ENCODE measurements at places on chromosomes 7 and 10. TPM values are rescaled to one million over a fixed set of nuclear protein-coding genes. Genes with fewer than 3 reads are reported as not detected.

- peaks cover 55% of the 10 kb centered on the region for H3K4me1 ChIP-seq
- peak overlapping the region; percentile 59 for H3K4me3 ChIP-seq
- H3K36me3 ChIP-seq: 0 out of 2 replicates have a peak, but pooled peaks cover 4% of the 10 kb centered on the region
- no peak overlapping the region for H3K27ac ChIP-seq
- H3K27me3 ChIP-seq: peaks cover 2% of the 10 kb centered on the region
- no peak for DNase-seq
Measured at GRCh38 chr10:11175823-11176243, 158.2 kb downstream of the CELF2 start.

DNA sequence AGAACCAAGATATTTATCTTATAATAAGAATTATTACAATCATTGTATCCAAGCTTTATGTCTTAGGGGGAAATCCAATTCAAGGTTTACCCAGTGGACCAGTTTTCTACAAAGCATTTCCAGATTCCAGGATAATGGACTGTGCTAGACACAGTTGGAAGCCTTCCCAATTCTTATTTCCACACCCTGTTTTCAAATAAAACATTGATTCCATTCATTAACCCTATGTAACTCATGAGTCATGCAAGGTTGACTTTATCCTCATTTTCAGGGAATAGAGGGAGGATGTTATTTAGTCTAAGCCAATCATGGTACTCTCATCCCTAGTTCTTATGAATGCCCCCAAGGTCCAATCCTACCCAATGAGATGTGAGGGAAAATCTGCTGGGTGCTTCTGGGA, 145.7 kb downstream of the RNLS start:
- no peak overlapping the region for H3K27ac ChIP-seq
- no peak for DNase-seq
- no peaks in the 10 kb centered on the region for H3K36me3 ChIP-seq
- peaks cover 7% of the 10 kb centered on the region for H3K27me3 ChIP-seq
- H3K4me3 ChIP-seq: no peak overlapping the region
- H3K4me1 ChIP-seq: no peaks in the 10 kb centered on the region

DNA sequence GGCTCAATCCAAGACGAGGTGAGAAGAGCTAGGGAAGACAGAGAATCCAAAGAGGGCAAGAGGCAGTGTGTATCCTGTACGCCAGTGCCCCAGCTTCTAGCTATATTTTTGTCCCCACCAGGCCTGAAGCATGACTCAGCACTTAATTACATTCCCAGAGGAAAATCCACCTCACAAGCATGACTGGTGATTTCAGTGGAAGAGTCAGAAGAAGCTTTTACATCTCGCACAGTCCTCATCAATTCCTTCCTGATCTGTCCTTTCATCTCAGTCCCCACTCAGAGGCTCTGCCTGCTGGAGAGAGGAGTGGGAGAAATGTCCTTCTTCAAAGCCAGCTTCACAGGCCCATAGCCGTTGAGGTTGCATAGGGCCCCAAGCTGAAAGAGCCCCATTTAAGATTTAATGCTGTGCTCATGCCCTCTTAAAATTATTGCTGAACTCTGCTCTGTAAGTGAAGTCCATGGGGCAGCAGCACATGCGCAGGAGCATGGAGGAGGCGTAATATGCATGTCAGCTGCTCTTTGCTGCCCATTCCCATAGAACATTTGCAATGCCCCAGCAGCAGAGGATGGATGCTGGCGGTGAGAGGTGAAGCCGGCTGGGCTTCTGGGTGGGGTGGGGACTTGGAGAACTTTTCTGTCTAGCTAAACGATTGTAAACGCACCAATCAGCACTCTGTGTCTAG, 39.0 kb upstream of the AOAH start:
- no peak overlapping the region for H3K27ac ChIP-seq
- H3K27me3 ChIP-seq: peaks cover 3% of the 10 kb centered on the region
- no peak overlapping the region for H3K4me3 ChIP-seq
- DNase-seq: no peak

- H3K27ac ChIP-seq: no peak overlapping the region
- no peaks in the 10 kb centered on the region for H3K4me1 ChIP-seq
- H3K36me3 ChIP-seq: no peaks in the 10 kb centered on the region
- no peak overlapping the region for H3K4me3 ChIP-seq
Measured at GRCh38 chr7:118626739-118627138, 402.2 kb downstream of the ANKRD7 start.

- no peak overlapping the region for H3K4me3 ChIP-seq
- H3K27me3 ChIP-seq: peaks cover 20% of the 10 kb centered on the region
- no peaks in the 10 kb centered on the region for H3K36me3 ChIP-seq
Measured at GRCh38 chr10:93219347-93219746, 145.7 kb downstream of the CYP26A1 start.

GRCh38 chr10:24360282-24361127, 151.6 kb downstream of the KIAA1217 start:
- H3K4me3 ChIP-seq: no peak overlapping the region
- DNase-seq: peak; percentile 56
- peaks cover 2% of the 10 kb centered on the region for H3K27me3 ChIP-seq

DNA sequence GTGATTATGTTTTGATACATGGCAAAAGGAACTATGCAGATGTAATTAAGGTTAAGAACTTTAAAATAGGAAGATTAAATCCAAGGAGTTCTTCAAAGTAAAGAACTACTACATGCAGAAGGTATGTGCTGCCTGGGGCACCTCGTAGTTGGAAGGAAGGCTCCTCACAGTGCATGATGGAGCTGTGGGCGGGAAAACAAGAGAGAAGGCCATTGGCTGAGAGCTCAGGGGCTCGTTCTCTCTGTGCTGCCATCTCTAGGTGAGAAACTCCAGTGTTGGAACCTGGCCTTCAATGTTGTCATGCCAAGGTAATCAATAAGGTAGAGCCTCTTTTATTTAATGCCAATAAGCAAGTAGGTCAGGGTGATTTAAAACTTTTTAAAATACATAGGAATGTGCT, 391.4 kb upstream of the ETV1 start:
- H3K36me3 ChIP-seq: no peaks in the 10 kb centered on the region
- no peak for DNase-seq
- H3K27me3 ChIP-seq: no peaks in the 10 kb centered on the region
- no peak overlapping the region for H3K27ac ChIP-seq

DNA sequence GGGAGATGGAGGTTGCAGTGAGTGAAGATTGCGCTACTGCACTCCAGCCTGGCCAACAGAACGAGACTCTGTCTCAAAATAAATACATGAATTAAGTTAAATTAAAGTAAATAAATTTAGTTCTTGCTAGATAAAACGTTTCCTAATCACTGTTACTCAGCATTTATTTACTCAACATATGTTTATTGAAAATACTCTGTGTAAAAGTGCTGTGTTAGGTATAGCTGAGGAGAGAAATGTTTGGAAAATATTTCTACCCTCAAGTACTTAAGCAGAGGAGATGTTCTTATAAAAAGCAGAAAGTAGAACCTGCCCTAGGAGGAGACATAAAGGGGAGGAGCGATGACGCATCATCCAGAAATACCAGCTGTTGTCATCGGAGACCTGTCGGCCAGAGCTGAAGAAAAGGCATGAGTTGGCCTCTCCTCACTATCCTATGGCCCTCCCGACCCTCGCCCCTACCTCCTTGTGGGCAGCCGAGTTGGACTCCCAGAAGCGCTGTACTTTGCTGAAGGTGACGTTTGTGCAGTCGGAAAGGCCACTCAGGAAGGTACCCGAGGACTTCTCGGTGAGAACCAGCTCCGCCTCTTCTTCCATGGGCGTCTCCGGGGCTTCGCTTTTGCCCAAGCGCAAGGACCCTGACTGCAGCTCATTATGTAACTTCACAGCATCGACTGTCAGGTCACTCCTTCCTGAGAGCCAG, 1.1 kb downstream of the RRP12 start:
- peak overlapping the region; percentile 94 for H3K4me3 ChIP-seq
- H3K4me1 ChIP-seq: no peaks in the 10 kb centered on the region
- H3K27ac ChIP-seq: peak overlapping the region; percentile 96
- peaks cover 7% of the 10 kb centered on the region for H3K36me3 ChIP-seq

DNA sequence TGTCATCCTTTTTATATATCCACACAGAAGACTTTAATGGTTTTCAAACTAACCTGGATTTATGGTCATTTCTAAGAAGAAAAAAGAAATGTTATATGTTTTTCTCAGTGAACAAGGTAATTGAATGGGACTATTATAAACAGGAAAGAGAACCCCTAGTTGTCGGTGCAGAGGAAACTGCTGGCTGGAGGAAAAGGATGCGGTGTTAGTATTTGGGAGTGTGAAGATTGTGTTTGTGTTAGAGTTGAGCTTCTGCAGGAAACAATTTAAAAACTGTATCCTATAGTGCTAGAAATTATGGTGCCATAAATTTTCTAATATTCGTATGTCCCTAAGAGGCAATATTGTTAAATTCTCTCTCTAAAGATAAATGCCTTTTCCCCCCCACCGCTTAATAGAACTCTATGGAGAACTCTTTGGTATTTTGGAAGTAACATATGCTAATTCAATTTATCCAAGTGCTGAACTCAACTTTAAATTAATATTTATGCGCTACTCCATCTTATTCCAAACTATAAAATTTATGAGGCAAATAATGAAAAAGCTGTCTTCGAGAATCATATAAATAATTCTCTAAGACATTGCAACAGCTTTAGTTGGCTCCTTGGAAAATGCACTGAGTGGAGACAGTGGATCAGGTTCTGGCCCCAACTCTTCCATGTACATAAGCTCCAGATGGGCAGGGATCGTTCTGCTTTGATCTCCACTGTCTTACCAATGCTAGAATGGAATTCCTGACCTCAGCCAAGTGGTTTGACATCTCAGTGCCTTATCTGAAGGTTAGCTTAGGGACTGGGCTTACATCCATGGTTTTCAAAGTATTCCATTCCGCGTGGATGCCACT, 5.6 kb downstream of the BZW2 start:
- H3K27ac ChIP-seq: no peak overlapping the region
- peaks cover 10% of the 10 kb centered on the region for H3K36me3 ChIP-seq
- peaks cover 69% of the 10 kb centered on the region for H3K4me1 ChIP-seq
- DNase-seq: no peak
- H3K27me3 ChIP-seq: no peaks in the 10 kb centered on the region
- no peak overlapping the region for H3K4me3 ChIP-seq

- peaks cover 1% of the 10 kb centered on the region for H3K27me3 ChIP-seq
- H3K4me1 ChIP-seq: no peaks in the 10 kb centered on the region
- H3K36me3 ChIP-seq: no peaks in the 10 kb centered on the region
- no peak overlapping the region for H3K4me3 ChIP-seq
- DNase-seq: no peak
- H3K27ac ChIP-seq: no peak overlapping the region
Measured at GRCh38 chr10:35768011-35768410, 125.9 kb upstream of the FZD8 start.

GRCh38 chr7:3897430-3898372, 596.6 kb downstream of the SDK1 start:
- no peak overlapping the region for H3K4me3 ChIP-seq
- H3K36me3 ChIP-seq: no peaks in the 10 kb centered on the region
- H3K4me1 ChIP-seq: no peaks in the 10 kb centered on the region
- no peak overlapping the region for H3K27ac ChIP-seq

DNA sequence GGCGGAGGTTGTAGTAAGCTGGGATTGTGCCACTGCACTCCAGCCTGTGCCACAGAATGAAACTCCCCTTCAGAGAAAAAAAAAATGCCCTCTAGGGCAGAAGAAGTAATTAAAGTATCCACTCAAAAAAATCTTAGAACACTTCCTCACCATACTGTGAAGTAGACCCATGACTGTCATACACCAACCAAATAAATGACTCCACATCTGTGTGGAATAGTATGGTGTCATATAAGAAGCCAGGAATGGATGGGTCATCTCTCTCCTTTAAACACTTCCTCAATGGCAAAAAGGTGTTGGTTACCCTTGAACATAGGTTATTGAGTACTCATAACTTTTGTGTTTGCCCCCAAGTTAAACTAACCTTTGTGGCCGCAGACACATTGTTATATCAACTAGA, 48.1 kb upstream of the PCGF5 start:
- no peaks in the 10 kb centered on the region for H3K27me3 ChIP-seq
- H3K4me3 ChIP-seq: no peak overlapping the region
- DNase-seq: no peak
- H3K4me1 ChIP-seq: peaks cover 9% of the 10 kb centered on the region
- H3K27ac ChIP-seq: no peak overlapping the region

DNA sequence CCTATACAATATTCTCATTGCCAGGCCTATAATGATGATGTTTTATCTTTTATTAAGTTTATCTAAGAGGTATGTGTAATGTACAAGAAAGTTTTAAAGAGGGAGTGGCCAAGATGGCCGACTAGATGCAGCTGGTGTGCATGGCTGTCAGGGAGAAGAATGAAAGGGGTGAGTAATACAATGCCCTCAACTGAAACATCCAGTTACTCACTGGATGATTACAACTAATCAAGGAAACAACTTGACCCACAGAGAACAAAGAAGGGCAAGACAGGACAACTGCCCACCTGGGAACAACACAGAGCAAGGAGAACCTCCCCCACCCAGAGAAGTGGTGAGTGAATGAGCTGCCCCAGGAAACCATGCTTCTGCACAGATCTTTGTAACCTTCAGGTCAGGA, 880.0 kb upstream of the LRRTM3 start:
- no peaks in the 10 kb centered on the region for H3K27me3 ChIP-seq
- no peaks in the 10 kb centered on the region for H3K36me3 ChIP-seq
- no peak overlapping the region for H3K27ac ChIP-seq
- H3K4me1 ChIP-seq: no peaks in the 10 kb centered on the region

Gene CTNNA3
- not detected for total RNA-seq

Gene UNC5B
- total RNA-seq: 10.3 TPM

Gene HOXA10
- total RNA-seq: 39.3 TPM

Gene CPN1
- not detected for total RNA-seq

Gene VSTM4
- 0.15 TPM for total RNA-seq

Gene RGR
- total RNA-seq: not detected

Data from HFFc6 (cell line).